ENCODE measurements at places on chromosomes 2 and 18.

DNA sequence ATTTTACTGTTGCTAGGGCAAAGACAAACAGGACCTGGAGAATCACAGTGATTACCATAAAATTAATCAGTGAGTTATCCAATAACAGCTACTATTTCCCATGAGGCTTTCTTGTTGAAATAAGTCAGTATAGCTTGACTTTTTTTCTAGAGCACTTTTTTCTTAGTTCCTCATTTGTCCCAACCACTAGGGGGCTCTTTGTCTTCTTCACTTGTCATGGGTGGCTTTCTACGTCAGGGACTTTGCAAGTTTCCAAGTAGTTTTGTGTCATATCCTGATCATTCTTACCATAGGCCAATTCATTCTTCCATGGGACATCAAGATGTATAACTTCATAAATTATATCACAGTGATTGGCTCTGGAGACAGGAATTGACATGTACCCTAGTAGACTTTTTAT, 1019.6 kb upstream of the PIK3C3 start:
- DNase-seq, result no peak

DNA sequence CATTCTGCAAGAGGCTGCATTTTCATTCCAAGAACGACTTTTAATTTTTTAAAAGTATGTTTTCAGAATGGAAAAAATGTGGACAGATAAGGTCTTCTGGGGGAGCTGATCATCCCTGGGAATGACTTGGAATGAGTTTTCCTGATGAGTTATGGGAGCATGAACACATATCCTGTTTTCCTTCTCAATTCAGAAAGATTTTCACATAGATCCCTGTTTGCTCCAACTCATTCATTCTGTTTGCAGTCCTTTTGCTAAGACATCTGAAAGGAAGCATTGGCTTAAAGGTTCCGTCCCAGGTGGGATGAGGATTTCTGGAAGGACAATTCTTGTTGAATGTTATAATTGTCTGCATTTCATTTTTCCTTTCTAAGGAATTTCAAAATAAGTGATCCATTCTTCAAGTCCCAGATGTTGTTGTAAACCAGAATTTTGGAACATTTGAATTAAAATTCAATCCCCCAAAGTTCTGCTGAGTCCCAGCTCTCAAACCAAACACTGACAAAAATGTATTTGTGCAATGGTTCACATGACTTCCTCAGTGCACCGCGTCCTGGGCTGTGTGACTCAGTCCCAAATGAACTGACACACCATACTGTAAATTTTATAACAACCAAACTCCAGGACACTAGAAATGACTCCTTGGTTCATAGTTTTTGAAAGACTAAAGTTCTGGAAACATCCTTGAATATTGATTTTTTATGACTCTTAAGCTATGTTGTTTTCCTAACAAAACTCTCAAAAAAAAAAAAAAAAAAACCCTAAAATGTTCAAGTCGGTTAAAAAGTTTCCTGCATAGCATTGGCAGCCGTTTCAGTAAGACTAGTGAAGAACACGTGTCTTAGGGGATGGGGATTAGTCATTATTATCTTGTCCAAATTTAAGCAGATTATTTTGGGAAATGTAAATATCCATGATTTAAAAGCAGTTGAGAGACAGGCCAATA, 281.8 kb upstream of the TCF4 start:
- no peak for DNase-seq

- DNase-seq, result no peak
Observed at GRCh38 chr2:118794546-118794945, 52.9 kb downstream of the EN1 start.

GRCh38 chr2:21372654-21373053, 248.9 kb downstream of the TDRD15 start:
- no peak for DNase-seq

DNA sequence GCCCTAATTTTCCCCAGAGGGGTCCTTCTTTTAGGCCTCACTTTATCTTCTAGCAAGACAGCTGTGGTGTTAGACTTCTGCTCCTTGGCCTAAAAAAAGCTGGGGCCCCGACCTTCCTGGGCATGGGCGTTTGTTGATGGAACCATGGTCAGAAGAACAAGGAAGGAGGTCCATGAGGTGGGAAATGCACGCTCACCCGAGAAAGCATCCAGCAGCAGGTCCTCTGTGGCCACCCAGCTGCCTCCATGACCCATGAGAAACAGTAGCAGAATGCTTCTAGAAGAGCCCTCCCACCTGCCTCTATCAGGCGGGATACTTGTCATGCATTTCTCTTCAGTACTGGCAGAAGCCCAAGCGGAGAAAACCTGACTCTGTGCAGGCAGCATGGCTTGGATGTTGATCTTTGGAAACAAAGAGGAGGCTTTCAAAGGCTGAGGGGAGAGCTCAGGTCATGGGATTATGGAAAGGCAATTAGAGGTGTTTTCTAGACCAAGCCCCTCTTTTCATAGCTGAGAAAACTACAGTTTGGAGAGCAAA, 249.1 kb downstream of the FAM210A start:
- DNase-seq, result no peak

DNA sequence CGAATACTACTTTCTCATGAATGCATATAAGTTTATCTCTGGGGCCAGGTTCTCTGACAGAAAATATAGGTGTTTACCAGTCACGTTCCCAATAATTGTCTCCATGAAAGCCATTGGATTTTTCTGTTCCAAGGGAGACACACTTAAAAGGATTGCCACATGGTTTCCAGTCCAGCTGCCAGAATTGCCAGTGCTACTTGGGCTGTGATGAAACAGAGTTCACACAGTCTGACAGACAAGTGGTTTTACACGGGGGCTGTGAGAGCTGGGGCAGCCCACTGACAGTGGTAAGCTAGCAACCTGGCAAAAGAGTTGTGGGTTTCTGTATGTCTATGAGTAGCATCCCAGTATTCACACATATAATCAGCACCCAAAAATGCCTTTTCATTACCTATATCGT, 27.7 kb upstream of the ATRAID start:
- no peak for DNase-seq

DNA sequence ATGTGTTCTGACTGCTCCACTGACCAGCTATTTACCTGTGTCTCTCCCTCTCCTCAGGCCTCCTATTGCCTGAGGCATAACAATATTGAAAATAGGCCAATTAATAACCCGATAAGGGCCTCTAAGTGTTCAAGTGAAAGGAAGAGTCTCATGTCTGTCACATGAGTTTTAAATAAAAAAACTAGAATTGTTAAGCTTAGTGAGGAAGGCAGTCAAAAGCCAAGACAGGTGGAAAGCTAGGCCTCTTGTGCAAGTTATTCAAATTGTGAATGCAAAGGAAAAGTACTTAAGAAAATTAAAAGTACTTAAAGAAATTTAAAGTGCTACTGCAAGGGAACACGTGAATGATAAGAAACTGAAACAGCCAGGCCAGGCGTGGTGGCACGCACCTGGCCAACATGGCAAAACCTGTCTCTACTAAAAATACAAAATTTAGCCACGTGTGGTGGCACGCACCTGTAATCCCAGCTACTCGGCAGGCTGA, 44.9 kb upstream of the TAF4B start:
- no peak for DNase-seq

- DNase-seq, result no peak
Observed at GRCh38 chr2:100214265-100214971, 72.0 kb upstream of the AFF3 start.

DNA sequence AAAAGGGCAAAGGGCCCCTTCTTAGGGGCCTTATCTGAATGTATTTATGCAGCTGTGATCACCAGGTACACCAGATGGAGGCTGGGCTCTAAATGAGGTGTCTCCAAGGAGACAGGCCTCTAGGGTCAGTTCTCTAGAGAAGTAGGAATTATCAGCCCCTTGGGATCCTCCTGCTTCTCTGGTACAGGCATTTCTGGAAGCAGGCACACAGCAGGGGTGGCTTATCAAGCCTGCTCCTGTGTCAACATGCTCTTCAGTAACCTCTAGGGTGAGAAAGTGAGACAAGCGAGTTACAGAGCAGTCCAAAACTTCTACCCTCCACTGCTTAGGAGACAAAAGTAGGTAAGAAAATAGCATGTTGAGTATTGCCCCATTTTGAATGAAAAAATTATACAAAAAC, 13.8 kb downstream of the TPGS2 start:
- no peak for DNase-seq
